Esophagus muscularis mucosa (tissue), 4 donors: ENCODE measurements at places on chromosomes 16 and 17. TPM values are rescaled to one million over a fixed set of nuclear protein-coding genes. Genes with fewer than 3 reads are reported as not detected.

GRCh38 chr16:57801809-57802340 lies 416 bp downstream of the KIFC3 start:
- H3K4me1 ChIP-seq = peaks cover 73% of the 10 kb centered on the region
- peak overlapping the region; percentile 83 for H3K27ac ChIP-seq
- peak overlapping the region; percentile 74 for H3K4me3 ChIP-seq

The C1QL1 gene
- total RNA-seq = 3.8 TPM

The NOS2 gene
- total RNA-seq = not detected

DNA sequence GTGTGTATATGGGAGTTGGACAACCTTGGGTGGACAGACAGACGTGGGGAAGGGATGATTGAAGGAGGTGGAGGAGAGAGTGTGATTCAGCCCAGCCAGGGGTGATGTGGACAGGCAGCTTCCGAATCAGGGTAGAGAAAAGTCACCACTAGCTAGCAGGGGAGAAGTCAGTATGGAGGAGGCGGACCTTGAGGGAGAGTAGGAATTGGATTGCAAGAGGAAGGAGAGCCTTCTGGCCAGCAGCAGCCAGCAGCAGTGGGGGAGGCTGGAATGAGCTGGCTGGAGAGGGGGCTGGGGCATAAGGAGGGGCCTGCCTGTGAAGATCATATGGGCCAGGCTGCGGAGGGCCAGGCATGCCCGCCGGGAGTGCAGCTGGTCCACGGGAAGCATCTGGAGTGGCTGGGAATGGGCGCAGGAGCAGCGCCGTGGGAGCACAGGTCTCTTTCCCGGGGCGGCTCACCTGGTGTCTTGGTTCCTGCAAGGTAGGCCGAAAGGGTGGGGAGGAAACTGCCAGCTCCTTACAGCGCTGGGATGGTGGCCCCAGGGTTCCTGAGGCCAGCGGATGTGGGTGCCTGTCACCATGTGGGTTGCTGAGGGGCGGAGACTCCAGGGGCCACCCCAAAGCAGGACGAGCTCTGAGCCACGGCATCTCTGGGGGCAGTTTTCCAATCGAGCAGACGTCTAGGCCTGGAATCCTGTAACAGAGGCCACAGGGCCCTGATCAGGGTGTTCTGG lies 235.3 kb downstream of the SEC14L1 start:
- no peaks in the 10 kb centered on the region for H3K36me3 ChIP-seq
- H3K27me3 ChIP-seq = no peaks in the 10 kb centered on the region
- peaks cover 87% of the 10 kb centered on the region for H3K4me1 ChIP-seq

The PDIA2 gene
- total RNA-seq = 1.0 TPM

The ZNF624 gene
- total RNA-seq = 2.1 TPM

The PRSS27 gene
- total RNA-seq = 1.7 TPM

DNA sequence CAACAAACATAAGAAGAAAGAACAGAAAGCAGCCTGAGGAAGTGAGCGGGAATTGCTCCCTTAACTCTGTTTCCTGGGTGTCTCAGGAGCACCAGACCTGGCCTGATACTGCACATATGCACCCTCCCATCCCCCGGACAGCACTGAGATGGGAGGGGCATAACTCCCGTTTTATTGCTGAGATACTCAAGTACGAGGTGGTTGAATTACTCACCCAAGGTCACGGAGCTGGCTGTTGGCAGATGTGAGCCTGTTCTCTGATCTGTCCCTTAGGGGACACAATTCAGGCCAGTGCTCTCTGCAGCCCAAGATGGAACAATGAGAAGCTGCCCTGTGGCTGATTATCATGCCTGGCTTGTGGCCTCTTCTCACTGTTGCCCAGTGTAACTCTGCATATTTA lies 9.1 kb upstream of the MED9 start:
- no peak for DNase-seq
- H3K4me1 ChIP-seq = no peaks in the 10 kb centered on the region
- no peaks in the 10 kb centered on the region for H3K36me3 ChIP-seq
- H3K27ac ChIP-seq = no peak overlapping the region
- H3K4me3 ChIP-seq = no peak overlapping the region

DNA sequence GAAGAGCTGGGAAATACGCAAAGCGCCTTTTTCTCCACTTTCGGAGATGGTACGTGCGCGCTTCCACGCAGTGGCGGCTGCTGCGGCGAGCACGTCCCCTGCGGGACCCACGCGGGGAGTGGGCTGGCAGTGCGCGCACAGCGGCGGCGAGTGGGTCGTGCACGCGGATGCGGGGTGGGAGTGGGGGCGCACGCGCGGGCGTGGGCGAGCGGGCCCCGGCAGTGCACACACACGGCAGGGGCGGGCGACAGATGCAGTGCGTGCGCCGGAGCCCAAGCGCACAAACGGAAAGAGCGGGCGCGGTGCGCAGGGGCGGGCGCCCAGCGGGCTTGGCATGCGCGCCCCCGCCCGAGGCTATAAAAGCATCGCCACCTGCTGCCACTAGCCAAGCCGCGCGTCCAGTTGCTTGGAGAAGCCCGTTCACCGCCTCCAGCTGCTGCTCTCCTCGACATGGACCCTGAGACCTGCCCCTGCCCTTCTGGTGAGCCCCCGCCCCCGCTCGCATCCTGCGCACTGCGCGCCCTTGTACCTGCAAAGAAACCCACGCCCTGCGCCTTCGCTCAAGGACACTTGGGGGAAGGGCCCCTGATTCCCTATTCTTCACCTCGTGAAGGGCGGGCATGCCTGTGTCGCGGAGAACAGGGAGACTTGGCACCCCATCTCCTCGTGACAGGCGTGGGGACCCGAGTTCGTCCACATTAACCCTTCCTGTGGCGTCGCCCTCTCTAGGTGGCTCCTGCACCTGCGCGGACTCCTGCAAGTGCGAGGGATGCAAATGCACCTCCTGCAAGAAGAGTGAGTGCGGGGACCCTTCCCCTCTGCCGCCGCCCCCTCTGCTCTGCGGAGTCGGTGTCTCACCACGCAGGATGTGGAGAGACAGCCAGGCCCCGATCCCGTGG lies at the start of gene MT3:
MT3 (plus strand) TSS at position 388 of the 899 bp plus-strand sequence; CDS start at position 451, 63 bp downstream.
- H3K4me1 ChIP-seq = peaks cover 15% of the 10 kb centered on the region
- no peak within 1 kb of the TSS for H3K27ac ChIP-seq
- no peak for DNase-seq
- peaks cover 8% of the 10 kb centered on the region for H3K27me3 ChIP-seq
- no peaks in the 10 kb centered on the region for H3K36me3 ChIP-seq
- peak within 1 kb of the TSS; percentile 60 for H3K4me3 ChIP-seq

The MMP2 gene
- total RNA-seq = 226 TPM

The PMFBP1 gene
- not detected for total RNA-seq
